ENCODE measurements at places on chromosomes 13 and 19. TPM values are rescaled to one million over a fixed set of nuclear protein-coding genes. Genes with fewer than 3 reads are reported as not detected.

SCGB2B2 gene
- under 0.01 TPM for total RNA-seq

CACNG6 gene
- total RNA-seq, result 2.6 TPM

TRPC4 gene
- total RNA-seq, result 0.32 TPM

ZFP82 gene
- total RNA-seq, result 4.2 TPM

PLPPR2 gene
- 6.2 TPM for total RNA-seq

UTP14C gene
- 13.2 TPM for total RNA-seq

DPP9 gene
- 29.8 TPM for total RNA-seq

CGB2 gene
- total RNA-seq, result not detected

ONECUT3 gene
- total RNA-seq, result not detected

KLK2 gene
- total RNA-seq, result not detected

CEACAM20 gene
- not detected for total RNA-seq

PSG6 gene
- total RNA-seq, result not detected

CYP4F2 gene
- total RNA-seq, result not detected

Data from epithelial cell of umbilical artery (primary cell).